GM12891 (cell line): ENCODE measurements at places on chromosomes 16 and 17.

DNA sequence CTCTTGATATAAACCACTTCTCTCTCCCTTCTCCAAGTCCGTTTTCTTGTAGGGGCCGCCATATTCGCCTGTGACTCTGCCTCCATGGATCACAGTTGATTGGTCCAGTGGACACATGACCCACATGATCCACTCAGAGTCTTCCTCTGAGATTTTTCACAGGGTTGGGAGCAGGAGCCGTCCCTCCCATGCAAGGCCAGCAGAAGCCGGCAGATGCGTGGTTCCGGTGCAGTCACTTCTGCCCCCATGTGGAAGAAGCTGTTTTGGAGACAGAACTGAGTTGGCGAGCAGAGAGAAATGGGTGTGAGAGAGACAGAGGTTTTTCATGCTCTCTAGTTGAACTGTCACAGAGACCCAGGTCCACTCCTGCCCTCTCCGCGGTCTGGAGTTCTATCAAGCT, 83.3 kb downstream of the C16orf95 start:
- no peak for DNase-seq

DNA sequence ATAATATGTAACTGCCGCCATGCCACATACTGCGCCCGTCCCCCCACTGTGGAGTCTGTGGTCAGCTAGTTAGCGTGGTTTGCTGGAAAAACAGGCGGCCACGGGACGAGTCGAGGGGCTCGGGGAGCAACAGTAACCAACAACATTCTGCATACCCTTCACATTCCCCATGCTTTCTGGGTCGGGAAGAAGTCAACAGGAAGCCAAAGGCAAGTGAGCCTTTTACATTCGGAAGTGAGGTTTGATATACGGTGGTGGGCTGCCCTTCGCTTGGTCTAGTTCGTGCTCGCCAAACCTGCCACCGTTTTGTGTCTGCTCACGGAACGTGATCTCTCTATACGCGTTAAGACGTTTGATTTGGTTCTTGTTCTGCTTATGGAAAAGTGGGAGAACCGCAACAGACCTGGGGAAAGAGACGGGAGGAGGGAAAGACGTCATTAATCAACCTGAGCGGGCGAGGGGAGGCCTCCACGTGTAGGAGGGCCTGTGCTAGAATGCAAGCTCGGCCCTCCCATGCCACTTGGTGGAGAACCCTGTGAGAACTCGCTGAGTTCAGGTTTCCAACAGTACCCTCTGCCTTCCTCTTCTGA, 28.9 kb upstream of the CFAP20 start:
- no peak for DNase-seq

- no peak for DNase-seq
Observed at GRCh38 chr17:62892870-62893338, 73.1 kb upstream of the TANC2 start.

DNA sequence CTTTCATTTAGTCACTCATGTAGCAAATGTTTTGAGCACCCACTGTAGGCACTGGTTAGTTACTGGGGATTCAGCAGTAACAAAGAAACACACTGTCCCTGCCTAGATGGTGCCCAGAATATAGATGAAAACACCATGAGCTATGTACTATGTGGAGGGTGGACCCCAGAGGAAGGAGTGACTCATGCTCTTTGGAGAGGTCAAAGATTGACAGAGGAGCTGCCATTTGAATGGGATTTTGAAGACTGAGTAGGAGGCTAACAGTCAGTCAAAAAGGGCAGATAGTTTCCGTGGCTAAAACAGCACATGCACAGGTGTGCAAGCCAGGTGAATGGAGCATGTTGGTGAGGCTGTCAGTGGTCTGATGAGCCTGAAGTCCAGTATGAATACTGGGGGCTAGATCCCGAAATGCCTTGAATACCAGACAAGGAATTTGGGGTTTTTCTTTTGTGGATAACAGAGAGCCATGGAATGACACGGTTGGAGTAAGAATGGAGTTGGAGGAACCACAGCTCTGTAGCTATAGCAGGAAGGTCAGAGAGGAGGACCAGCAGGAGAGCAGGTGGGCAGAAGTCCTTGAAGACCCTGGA, 6.1 kb downstream of the IL21R start:
- no peak for DNase-seq

DNA sequence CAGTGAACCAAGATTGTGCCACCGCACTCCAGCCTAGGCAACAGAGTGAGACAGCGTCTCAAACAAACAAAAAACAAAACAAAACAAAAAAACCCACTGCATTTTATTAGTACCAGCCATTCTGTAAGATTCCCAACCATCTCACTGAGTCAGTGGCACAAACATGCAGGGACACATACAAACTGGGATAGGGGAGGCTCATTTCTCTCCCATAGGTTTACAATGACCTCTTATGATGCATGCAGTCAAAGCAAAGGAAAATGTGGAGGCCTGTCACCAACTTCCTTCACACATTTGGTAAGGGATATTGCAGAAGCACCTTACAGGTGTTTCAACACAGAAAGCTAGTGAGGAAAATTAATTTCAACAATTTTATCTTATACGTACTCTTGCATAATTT, 12.4 kb upstream of the STRADA start:
- no peak for DNase-seq

GRCh38 chr16:48367441-48368049, 17.7 kb downstream of the SIAH1 start:
- no peak for DNase-seq

DNA sequence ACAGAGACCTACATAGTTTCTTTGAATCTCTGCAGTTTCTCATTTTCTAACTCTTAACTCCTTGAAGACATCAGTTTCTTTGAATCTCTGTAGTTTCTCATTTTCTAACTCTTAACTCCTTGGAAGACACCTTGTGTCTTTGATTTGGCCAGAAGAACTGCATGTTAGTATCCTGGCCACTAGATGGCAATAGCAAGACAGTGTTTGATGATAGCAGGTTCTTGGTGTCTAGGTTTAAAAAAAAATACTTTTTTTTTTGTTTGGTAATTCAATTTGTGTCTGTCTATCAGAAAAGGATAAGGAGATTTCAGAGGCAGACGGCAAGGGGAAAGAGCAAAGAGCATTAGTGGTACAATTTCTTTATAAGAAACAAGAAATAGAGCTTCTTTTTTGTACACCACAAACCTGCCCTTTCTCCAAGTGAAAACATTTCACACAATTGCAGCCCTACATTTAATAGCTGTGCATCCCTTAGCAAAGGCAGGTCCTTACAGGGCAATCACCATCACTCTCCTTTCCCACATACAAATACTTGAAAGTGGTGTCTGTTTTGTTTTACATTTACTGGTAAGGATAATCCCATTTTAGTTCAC, 1324.9 kb upstream of the CDH8 start:
- DNase-seq = no peak

DNA sequence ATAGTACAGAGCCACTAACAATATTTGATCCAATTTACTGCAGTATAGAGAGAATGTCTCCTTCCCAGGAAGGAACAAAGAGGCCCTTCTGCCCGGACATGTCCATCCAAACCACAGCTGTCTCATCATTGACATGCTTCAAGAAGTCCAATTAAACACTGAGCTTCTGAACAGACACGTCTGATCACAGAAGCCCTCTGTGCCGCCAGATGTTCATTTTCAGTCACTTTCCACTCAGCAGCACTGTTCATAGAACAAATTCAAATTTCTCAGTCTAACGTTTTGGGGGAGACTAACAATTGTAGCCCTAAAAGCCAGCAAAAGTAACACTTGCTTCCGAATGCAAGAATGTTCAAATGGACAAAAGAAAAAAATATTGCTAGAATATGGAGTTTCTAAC, 15.3 kb downstream of the ZC3H7A start:
- DNase-seq = no peak

- no peak for DNase-seq
Observed at GRCh38 chr16:55042556-55043432, 112.1 kb downstream of the IRX5 start.

DNA sequence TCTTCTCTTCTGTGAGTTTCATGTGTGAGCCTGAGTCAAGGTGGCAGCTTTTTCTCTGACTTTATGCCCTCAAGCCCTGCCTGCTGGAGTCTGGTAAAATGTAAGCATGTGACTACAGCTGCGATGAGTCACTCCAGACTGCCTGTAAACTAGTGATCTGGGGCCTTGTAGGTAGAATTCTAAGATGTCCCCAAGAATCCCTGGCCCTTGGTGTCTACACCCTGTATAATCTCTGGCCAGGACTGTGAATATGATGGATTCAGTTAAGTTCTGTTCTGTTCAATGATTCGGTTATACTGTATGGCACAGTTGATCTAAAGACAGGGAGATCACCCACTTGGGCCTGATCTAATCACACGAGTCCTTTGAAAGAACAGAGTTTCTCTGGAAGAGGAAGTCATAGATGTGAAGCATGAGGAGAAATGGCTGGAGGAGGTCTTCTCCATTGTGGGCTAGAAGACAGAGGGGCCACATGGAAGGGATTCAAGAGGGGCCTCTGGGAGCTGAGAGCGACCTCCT, 29.8 kb downstream of the PRSS54 start:
- DNase-seq = no peak

GRCh38 chr17:40936976-40937375, 470 bp downstream of the KRT23 start:
- DNase-seq = no peak

GRCh38 chr17:82475458-82475857, 16.9 kb downstream of the NARF start:
- no peak for DNase-seq

GRCh38 chr16:78198288-78198687, 98.8 kb downstream of the WWOX start:
- DNase-seq = no peak

- DNase-seq = no peak
Observed at GRCh38 chr16:84045001-84045817, 2.6 kb upstream of the SLC38A8 start.

GRCh38 chr16:31305219-31305618, 45.4 kb downstream of the ITGAM start:
- no peak for DNase-seq
